ENCODE measurements at places on chromosomes 12 and 14. TPM values are rescaled to one million over a fixed set of nuclear protein-coding genes. Genes with fewer than 3 reads are reported as not detected.

ELK3 gene
- 46.3 TPM for total RNA-seq

SIX6 gene
- not detected for total RNA-seq

AREL1 gene
- 28.9 TPM for total RNA-seq

HNF1A gene
- total RNA-seq = 0.36 TPM

OVCH1 gene
- total RNA-seq = not detected

SOAT2 gene
- total RNA-seq = not detected

RBM19 gene
- 32.2 TPM for total RNA-seq

DENR gene
- 49.1 TPM for total RNA-seq

TMEM30B gene
- 4.8 TPM for total RNA-seq

DNAJC22 gene
- total RNA-seq = 1.0 TPM

PRORP gene
- 40.9 TPM for total RNA-seq

DBX2 gene
- total RNA-seq = not detected

MSI1 gene
- total RNA-seq = 25.8 TPM

LRRC9 gene
- total RNA-seq = not detected

CD27 gene
- total RNA-seq = not detected

PGF gene
- 6.1 TPM for total RNA-seq

MARS1 gene
- total RNA-seq = 107 TPM

TTC7B gene
- total RNA-seq = 43.6 TPM

CNTN1 gene
- total RNA-seq = 2.3 TPM

SPTB gene
- 0.36 TPM for total RNA-seq

FAM186B gene
- total RNA-seq = not detected

STYK1 gene
- total RNA-seq = 4.6 TPM

CHFR gene
- total RNA-seq = 35.7 TPM

MIP gene
- total RNA-seq = not detected

FITM1 gene
- not detected for total RNA-seq

KRT72 gene
- total RNA-seq = not detected
